COLO829 (cell line): ENCODE measurements at places on chromosomes 3 and 15.

- DNase-seq: peak; percentile 77
Measured at GRCh38 chr15:43285609-43286037, 18.9 kb upstream of the TGM5 start.

- no peak for DNase-seq
Measured at GRCh38 chr15:66654361-66654738, 47.7 kb upstream of the SMAD6 start.

- no peak for DNase-seq
Measured at GRCh38 chr3:148420242-148420641, 277.5 kb upstream of the AGTR1 start.

- peak; percentile 94 for DNase-seq
Measured at GRCh38 chr15:99424978-99425656, 140.7 kb upstream of the MEF2A start.

GRCh38 chr15:58880320-58880719 is 53.2 kb downstream of the SLTM start:
- no peak for DNase-seq

GRCh38 chr3:134838599-134838998 is 43.5 kb downstream of the EPHB1 start:
- DNase-seq: no peak

DNA sequence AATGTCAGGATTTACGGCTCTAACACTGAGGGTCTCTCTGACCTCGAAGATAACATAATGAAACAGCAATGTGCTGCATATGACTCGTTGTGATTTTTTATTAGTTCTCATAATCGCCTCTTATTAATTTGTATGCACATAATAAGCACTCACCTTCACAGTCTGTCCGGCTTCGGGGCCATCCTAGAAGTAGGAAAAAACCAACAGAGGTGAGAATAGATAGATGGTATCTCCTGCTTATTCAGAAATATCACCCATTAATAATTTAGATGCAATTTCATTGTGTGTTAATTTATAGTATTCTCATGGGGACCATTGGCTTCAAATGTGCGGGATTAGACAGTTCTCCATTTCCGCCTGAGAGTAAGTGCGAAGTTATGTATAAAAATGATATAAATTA is 961.4 kb upstream of the CFAP20DC start:
- no peak for DNase-seq

DNA sequence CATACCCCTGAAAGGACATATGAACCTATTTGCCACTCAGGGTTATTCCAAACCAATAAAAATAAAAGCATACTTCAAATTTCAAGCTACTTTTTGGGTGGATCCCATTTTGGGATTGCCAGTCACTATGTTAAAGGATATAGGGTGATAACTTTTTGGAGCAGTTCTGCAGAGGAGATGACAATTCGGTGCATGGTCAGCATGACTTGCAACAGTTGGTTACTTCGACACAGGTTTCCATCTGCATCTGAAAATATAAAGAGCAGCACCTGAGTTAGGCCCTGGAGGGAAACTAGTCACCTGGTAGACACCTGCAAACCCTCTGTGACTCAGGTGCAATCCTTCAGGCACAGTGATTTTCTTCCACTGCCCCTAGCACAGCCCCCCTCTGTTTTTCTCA is 38.5 kb downstream of the RASGRP1 start:
- DNase-seq: no peak

DNA sequence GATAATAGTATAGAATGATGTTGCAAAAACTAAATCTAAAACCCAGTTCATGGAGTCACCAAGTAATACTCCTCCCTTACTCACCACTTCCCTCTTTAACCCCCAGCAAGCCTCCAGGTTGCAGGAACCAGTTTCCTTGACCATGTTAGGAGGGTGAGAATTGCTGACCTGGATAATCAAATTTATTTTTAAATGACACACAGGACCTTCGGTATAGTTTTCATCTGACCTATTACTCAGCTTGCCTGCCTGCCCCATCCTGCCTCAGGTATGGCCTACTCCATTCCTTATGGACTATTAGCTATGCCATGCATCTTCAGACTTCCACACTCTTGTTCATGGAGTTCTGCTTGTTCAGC is 883 bp downstream of the RTP4 start:
- no peak for DNase-seq

DNA sequence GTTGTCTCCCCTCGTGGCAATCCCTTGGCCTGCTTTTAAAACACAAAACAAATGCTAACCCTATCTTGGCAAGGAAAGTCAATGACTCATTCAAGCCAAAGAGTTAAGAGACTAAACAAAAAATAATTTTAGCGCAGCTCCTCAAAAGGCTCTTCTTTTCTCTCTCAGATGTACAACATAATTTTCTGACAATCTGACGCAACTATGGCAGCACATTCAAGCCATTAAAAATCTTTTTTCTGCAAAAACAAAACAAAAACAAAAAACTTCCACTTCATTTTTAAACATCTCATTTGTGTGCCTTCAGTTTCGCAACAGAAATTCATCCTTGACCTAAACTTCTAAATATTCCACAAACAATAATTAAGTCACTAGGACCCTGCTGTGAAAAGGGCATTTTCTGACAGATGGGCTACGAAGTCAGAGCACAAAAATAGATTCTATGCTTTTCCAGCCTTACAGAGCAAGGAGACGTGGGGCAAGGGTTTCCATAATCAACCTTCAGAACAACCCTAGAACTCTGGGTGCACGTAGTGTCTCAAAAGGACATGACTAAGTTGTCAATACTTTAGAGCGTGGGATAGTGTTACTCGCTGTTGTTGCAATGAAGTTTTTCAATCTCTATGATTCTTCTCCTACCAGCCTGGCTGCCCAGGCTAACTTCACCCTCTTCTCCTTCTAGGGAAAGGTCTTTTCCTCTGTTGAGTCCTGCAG is 84.3 kb downstream of the MB21D2 start:
- no peak for DNase-seq

DNA sequence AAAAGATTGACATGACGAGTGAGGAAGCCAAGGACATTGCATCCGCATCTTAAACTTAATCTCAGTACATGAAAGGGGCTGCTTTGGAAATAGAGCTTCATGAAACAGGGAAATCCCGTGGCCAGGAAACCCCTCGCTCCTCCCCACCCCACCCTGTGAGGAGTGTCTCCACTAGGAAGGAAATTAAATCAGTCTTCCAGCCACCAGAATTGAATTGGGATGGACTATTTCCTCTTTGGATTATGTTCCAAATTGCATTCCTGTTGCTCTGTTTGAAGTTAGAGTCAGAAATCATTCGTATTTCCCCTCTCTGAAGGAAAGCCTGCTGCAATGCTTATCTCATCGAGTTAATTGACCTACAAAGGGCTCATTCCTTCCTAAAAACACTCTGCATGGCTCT is 35.8 kb downstream of the CLDN11 start:
- no peak for DNase-seq

- DNase-seq: no peak
Measured at GRCh38 chr3:97884586-97885123, 62.8 kb downstream of the CRYBG3 start.

- no peak for DNase-seq
Measured at GRCh38 chr3:13015286-13016082, 57.7 kb downstream of the IQSEC1 start.

DNA sequence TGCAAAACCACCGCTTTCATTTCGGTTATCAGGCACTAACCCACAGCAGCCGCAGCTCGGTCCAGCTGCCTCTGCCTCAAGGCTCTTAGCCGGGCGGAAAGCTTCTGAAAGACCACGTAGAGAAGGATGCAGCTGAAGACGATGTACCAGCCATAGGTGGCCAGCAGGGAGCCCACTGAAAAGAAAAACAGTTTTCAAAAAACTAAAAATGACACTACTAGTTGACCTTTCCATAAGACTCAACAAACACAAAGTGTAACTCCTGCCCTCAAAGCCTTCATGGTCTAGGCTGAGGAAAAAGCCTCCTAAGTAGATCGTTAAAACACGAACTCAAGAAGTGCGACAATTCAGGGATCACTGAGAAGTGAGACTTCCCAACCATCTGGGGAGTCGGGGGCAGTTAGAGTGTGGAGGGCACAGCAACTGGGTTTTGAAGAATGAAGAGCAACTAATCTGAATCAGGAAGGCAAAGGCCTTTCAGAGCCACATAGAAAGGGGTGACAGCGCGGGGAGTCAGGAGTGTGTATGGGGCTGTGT is 716 bp downstream of the SELENOS start:
- no peak for DNase-seq

GRCh38 chr15:65906396-65906795 is 37.1 kb downstream of the RAB11A start:
- DNase-seq: no peak

GRCh38 chr3:61381745-61382392 is 130.6 kb upstream of the FHIT start:
- peak; percentile 85 for DNase-seq

GRCh38 chr3:17349093-17349492 is 393.3 kb downstream of the TBC1D5 start:
- no peak for DNase-seq

- no peak for DNase-seq
Measured at GRCh38 chr3:182139627-182140357, 428.1 kb downstream of the SOX2 start.

GRCh38 chr3:44554626-44555592 is at the start of gene ZKSCAN7:
Gene ZKSCAN7, plus strand, starts transcription at chr3:44555193. Its CDS starts 1,855 bp downstream, at chr3:44557048.
- no peak for DNase-seq

- DNase-seq: no peak
Measured at GRCh38 chr3:153252963-153253362, 90.9 kb downstream of the RAP2B start.

DNA sequence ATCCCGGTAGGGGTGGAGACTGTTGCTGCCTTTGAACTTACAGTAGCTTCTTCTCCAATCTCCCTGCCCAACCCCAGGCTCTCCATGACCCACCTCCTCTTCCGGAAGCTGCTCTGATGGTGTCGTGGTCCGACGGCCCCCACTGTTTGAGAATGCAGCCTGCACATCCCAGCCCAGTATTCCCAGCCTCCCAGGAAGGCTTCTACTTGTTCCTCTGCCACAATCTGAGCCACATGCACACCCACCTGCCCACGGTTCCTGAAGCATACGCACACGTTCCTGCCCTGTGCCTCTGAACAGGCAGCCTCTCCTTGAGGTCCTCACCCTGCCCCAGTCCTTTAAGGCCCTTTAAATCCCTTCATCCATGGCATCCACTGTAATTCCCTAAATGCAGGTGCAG is 57.4 kb downstream of the ABTB1 start:
- DNase-seq: no peak

DNA sequence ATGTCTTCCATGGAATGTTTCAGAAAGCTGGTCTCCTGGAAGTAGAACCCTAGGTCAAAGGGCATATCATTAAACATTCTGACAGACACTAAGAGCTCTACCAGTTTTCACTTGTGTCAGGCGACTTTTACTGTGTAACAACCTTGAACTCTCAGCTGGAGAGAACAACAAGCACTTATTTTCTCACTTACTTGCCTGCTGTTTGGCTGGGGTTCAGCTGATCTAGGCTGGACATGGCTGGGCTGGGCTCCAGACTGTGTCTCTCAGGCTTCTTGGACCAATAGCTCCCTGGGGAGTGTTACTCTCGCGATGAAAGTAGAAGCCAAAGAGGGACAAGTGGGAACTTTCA is 527.3 kb downstream of the SHQ1 start:
- no peak for DNase-seq

GRCh38 chr15:66673410-66674322 is 28.4 kb upstream of the SMAD6 start:
- no peak for DNase-seq

- no peak for DNase-seq
Measured at GRCh38 chr3:59424268-59425010, 374.6 kb upstream of the CFAP20DC start.

DNA sequence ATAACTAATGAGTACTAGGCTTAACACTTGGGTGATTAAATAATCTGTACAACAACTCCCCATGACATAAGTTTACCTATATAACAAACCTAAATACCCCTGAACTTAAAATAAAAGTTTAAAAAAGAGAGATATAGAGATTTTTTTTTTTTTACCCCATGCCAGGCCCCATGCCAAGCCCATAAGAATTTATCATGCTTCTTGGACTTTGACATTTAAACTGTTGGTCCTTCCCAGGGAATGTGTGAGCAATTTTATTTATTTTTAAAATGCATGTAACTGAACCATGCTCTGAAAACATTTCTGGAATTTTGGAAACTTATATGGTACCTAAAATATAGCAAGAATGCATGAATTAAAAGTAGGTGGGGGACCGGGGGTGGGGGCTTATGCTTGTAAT is 26.3 kb downstream of the KLHL6 start:
- no peak for DNase-seq

DNA sequence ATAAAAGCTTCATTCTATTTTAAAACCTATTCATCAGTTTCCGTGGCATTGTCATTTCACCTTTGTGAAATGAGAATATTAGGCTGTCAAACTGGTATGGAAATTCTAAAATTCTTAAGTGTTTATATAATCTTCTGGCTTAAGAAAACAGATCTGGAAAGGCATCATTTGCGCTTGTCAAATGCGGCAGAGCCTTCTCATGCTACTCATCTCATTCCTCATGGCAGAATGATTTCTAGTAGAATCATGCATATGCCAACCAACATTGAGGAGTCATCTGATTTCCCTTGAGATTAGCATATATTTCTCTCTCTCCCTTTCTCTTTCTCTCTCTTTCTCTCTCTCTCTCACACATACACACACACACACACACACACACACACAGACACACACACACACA is 48.8 kb downstream of the STRIT1 start:
- DNase-seq: no peak

- no peak for DNase-seq
Measured at GRCh38 chr15:78837543-78837942, 26.3 kb upstream of the ADAMTS7 start.

DNA sequence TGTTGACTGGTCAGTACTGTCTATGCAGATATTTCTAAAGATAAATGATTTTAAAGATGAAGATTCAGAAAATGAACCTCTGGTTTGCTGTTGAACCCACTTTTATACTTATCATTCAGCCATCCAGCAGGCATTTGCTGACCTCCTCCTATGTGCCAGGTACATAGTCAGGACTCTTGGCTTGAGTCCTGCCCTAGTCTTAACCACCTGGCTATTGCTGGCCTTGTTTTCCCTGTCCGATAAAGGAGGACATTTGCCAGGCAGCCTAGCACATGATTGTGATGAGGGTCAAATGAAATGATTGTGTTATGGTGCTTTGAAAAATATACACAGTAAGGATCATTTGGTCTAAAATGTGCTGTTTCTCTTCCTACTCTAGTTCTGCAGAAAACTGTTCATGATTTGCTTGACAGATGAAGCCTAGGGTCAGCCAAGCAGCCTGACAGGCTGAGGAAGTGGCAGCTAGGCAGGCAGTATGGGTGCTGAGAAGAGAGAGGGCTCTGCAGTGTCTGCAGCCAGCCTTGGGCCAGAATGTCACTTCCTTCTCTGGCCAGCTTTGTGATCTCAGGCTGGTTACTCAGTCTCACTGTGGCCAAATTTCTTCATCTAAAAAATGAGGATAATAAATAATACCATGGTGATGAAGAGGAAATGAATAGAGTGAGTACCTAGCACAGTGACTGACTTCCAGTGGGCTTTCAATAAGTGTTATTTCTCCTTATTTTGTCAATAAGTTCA is 13.8 kb downstream of the EXOSC7 start:
- no peak for DNase-seq

DNA sequence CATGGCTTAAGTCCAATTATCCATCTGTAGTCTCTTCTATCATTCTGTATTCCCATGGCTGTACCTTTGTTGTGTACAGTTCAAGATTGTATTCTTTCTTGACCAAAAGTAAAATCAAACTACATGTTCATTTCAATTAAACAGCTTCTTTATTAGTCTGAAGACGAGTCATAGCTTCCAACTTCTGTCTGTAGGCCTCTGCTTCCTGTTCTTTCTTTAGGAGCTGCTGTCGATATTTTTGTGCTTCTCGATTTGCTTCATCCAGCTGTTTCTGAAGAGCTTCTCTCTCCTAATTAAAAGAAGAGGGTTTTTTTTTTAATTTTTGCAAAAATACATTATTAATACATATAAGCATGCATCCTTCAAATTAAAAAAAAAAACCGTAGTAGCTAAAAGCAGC is 13.0 kb upstream of the HDC start:
- no peak for DNase-seq
